ENCODE measurements at places on chromosomes 12 and 14. TPM values are rescaled to one million over a fixed set of nuclear protein-coding genes. Genes with fewer than 3 reads are reported as not detected.

Gene DIO2
- total RNA-seq, result 4.8 TPM

Gene GPRC5A
- 26.2 TPM for total RNA-seq

Gene KRT71
- total RNA-seq, result not detected

Gene HOXC13
- total RNA-seq, result 0.21 TPM

Gene KRT6C
- total RNA-seq, result 0.39 TPM

Gene SALL2
- total RNA-seq, result 12.8 TPM

Gene TCTN2
- 16.8 TPM for total RNA-seq

Gene MMP14
- 172 TPM for total RNA-seq

Gene MARK3
- 140 TPM for total RNA-seq

Gene RNF10
- 236 TPM for total RNA-seq

DNA sequence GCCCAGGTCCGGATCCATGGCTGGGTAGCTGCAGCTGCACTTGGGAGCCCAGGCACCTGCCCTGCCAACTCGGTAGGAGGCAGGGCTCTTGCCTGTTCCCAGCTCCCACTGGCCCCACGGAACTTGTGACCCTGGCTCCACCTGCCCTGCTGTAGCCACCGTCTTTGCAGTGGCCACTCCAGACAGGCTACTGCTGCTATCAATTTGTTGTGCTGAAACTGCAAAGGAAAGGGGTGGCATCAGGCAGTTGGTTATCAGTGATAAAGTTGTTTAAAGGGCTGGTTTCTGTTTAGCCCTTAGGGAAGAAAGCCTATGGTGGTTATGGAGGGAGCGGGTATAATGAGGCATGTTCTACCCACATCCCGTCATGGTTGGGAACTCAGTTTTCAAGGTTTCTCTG lies 32.1 kb upstream of the ARID2 start:
- no peak for DNase-seq

- no peak for DNase-seq
Observed at GRCh38 chr14:68866991-68867533, 74.2 kb upstream of the ZFP36L1 start.

GRCh38 chr12:26937443-26937862 lies 328 bp downstream of the INTS13 start:
- DNase-seq, result no peak

DNA sequence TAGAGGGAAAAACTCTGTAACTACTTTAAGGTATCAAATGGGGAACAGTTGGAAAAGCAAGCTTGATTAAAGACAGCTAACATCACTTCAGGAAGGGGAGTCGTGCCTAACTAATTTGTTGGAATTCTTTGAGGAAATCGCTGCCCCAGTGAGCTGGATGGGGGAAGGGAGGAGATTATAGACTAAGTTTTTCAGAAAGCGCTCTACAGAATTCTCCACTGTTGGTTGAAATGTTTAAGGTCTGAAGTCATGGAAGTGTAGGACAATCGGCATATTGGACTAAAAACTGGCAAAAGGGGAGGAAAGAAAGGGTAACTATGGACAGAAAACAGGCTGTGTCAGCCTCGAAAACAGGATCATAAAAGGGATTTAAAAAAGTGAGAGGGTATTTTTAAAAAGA lies 229.9 kb upstream of the HMGA2 start:
- no peak for DNase-seq

GRCh38 chr14:34711169-34711568 lies 3.2 kb downstream of the CFL2 start:
- DNase-seq, result no peak

DNA sequence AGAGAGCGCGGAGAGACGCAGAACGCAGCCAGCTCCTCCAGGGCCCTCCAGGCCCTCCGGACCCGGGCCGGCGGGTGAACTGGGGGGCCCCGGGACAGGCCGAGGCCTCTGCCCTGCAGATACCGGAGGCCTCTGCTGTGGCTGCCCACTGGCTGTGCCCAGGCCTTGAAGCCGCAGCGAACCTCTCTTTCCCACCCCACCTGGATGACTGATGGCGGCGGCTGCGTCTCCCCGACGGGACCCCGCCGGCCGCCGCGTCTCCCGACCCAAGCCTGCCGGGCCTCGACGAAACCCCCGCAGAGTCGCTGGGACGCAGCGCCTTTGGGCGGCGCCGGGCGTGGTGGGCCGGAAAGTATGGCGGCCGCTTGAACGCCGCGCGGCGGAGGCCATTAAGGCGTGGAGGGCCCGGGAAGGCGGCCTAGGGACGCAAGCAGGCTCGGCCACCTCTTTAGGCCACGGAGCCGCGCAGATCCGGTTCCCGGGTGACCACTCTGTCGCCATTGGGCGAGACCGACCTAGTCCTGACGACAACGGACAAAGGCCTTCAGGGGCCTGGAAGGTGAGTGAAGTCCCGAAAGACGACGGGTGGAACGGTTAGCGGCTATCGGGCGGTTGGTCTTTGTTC lies 8.4 kb upstream of the ERGIC2 start:
- no peak for DNase-seq

DNA sequence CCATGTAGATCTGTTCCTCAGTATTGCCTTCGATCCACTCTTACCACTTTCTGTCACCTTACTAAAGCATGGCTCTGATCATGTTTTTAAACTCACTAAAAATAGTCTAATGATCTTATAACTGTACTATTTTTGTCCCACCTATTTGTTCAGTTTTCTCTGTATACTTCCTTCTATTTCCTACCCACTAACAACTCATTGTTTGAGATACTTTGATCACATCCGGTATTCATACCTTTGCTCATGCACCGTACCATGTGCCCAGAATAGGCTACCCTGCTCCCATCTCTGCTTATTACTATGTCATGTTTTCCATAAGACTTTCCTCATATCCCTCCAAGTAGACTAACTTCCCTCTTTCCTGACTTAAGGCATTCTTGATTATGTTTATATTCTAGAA lies 128.6 kb downstream of the MED13L start:
- DNase-seq, result no peak

DNA sequence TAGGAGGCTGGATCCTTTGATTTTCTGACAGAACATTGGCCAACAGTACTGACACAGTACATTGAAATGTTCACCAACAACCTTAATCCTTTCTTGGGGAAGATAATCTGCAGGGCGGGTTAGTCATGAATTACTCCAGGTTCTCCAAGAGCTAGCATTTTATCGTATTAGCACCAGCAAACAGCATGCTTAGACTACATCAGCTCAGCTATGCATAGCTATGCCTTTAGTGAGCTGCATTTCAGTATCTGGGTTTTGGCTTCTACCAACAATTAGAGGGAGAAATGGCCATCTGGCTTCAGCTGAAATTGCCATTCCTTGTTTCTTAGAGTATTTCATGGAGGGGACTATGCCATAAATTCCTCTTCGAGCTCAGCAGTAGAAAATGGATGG lies 33.8 kb downstream of the SAMD4A start:
- no peak for DNase-seq

- DNase-seq, result no peak
Observed at GRCh38 chr12:2092354-2092753, 39.6 kb downstream of the CACNA1C start.

GRCh38 chr14:32252030-32252670 lies 49.1 kb upstream of the RNU6-8 start:
- DNase-seq, result peak; percentile 67

DNA sequence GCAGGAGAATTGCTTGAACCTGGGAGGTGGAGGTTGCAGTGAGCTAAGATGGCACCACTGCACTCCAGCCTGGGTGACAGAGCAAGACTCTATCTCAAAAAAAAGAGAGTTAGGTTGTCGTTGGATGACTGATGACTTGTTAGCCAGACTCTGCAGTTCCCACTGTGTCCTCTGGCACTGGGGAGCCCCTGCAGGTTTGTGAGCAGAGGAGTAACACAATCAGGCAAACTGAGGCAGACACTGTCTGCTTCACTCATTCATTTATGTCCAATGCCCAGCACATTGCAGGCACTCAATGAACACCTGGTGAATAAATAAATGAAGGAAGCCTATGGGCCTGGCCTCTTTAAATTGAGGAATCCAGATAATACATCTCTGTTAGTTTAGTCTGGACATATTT lies 41.2 kb upstream of the BCL11B start:
- no peak for DNase-seq

- DNase-seq, result no peak
Observed at GRCh38 chr12:117100251-117100650, 1.0 kb upstream of the TESC start.

DNA sequence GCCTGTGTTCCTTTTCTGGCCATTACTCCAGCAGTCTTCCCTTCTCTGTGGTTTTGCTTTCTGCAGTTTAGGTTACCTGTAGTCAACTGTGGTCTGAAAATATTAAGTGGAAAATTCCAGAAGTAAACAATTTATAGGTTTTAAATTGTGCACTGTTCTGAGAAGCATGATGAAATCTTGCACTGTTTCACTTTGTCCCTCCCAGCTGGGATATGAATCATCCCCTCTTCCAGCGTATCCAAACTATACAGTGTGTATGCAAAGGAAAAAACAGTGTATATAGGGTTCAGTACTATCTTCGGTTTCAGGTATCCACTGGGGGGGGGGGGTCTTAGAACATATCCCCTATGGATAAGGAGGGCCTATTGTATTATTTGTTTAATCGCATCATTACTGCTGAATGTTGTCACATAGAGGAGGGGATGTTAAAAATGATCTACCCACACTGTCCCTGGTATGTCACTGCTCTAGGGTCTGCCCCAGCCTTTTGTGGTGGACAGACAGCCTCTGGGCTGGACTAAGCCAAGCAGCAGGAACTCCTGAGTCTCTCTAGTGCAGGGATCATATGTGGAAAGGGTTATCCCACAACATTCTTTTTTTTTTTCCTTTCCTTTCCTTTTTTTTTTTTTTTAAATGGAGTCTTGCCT lies 109.1 kb upstream of the MAX start:
- DNase-seq, result no peak

All from ureter (tissue), 1 donor.